Kidney (tissue), 22 donors: ENCODE measurements at places on chromosomes 2 and 18. TPM values are rescaled to one million over a fixed set of nuclear protein-coding genes. Genes with fewer than 3 reads are reported as not detected.

DNA sequence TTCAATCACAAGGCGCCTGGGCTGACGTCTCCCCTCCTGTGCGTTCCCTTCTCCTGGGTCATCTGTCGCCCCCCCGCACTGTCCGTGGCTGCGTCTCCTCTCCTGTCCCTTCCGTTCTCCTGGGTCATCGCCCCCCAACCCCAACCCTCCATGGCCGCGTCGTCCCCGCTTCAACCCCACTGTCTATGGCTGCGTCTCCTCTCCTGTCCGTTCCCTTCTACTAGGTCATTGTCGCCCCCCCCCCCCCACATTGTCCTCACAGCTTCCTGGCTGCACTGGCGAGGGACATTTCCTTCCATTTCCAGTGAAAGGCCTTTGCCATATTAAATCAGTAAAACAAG, 118.9 kb downstream of the TMEM18 start:
- DNase-seq, result no peak

DNA sequence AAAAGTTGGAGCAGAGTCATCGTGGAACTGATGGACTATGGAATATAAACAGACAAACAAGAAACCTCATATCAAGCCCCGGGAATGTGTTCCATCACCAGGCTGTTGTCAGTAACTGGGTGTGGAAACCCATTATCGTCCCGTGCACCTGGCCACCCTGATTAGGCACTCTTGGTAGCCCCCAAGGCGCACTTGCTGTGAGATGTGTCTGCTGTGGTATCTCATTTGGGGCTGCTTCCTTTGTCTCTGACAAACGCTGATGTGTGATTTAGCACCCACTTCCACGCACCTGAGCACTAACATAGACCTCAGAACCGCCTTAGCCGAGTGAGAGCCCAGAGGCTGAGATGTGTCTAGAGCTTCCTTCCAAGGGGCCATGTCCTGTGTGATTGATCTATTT, 96.3 kb downstream of the PRPF40A start:
- no peak for DNase-seq

- no peak for DNase-seq
Observed at GRCh38 chr2:16067037-16067406, 126.7 kb downstream of the MYCN start.

GRCh38 chr2:120312860-120313694, 32.9 kb upstream of the INHBB start:
- DNase-seq, result peak; percentile 94

GRCh38 chr18:80196528-80197320, 50.6 kb downstream of the PARD6G start:
- DNase-seq, result no peak

- no peak for DNase-seq
Observed at GRCh38 chr2:151824886-151825285, 3.3 kb downstream of the ARL5A start.

DNA sequence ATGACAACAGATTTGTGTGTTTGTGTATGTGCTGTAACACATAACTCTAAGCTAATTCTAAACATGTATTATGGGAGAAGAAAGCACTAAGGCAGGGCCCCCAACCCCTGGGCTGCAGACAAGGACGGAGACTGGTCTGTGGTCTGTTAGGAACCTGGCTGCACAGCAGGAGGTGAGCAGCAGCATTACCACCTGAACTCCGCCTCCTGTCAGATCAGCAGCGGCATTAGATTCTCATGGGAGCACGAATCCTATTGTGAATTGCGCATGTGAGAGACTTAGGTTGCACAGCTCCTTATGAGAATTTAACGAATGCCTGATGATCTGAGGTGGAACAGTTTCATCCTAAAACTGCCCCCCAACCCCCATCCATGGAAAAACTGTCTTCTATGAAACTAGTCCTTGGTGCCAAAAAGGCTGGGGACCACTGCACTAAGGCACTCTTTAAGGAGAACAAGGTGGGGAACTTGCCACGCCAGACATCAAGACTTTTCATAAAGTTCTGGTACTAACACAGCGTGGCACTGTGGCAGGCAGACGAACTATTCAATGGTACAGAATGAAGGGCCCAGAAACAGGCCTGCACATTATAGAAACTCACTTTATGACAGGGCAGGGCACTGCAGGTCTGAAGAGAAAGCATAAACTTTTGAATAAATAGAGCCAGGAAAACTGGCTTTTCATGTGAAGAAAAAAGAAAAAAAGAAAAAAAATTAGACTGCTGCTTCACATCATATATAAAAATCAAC, 14.0 kb downstream of the REEP1 start:
- no peak for DNase-seq

GRCh38 chr2:11678306-11678960, 8.4 kb upstream of the NTSR2 start:
- DNase-seq, result no peak

DNA sequence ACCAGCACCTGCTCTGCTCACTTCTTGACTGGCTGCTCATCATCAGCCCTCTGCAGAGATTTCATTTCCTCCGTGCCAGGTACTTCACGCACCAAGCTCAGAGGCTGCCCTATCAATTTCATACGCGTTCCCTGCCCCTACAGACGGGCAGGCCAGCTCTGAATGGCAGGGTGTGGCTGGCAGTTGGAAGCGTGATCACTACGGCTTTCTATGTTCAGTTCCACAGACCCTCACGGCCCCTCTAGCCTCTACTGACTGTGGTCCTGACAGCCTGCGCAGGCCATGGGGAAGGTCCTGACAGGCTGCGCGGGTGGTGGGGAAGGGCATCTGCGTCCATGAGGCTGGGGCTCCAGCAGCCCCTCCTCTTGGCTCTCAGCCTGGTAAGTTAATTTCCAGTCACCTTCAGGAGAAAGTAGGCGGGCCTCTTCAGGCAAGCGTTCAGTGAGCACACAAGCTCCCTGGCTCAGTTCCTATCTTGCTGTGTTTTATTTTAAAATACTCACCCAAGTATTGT, 154.8 kb downstream of the ZNF236 start:
- no peak for DNase-seq

The DPP10 gene
- not detected for total RNA-seq

The ANKRD30B gene
- total RNA-seq, result not detected

The CYTIP gene
- 24.0 TPM for total RNA-seq

The TGFBRAP1 gene
- total RNA-seq, result 25.8 TPM

The KRTCAP3 gene
- total RNA-seq, result 32.1 TPM

The ASXL3 gene
- total RNA-seq, result 10.4 TPM

The DLGAP1 gene
- 32.8 TPM for total RNA-seq

The TOGARAM2 gene
- 0.60 TPM for total RNA-seq
